ENCODE measurements at places on chromosomes 7 and 10.

GRCh38 chr7:152572101-152572500 lies 103.8 kb downstream of the XRCC2 start:
- H3K36me3 ChIP-seq: no peaks in the 10 kb centered on the region
- no peak overlapping the region for H3K27ac ChIP-seq
- H3K27me3 ChIP-seq: no peaks in the 10 kb centered on the region
- DNase-seq: no peak

DNA sequence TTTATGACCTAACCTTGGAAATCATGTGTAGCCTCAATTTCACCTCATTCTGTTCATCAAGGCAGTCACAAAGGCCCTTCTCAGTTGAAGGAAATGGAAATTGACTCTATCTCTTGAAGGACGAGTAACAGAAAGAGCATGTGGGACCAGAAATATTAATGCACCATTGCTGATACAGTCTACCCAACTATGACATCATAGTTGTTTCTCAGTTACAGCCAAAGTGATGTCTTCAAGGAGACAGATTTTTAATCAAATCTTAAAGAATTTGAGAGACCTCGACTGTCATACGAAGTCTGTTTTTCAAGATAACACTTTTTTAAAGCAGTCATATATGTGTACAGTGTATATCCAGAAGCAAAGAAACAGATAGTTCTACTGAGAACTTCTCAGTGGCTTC lies 335.7 kb upstream of the PHF14 start:
- H3K36me3 ChIP-seq: no peaks in the 10 kb centered on the region
- H3K27ac ChIP-seq: no peak overlapping the region
- H3K27me3 ChIP-seq: no peaks in the 10 kb centered on the region
- no peak overlapping the region for H3K4me3 ChIP-seq
- H3K4me1 ChIP-seq: no peaks in the 10 kb centered on the region
- no peak for DNase-seq

DNA sequence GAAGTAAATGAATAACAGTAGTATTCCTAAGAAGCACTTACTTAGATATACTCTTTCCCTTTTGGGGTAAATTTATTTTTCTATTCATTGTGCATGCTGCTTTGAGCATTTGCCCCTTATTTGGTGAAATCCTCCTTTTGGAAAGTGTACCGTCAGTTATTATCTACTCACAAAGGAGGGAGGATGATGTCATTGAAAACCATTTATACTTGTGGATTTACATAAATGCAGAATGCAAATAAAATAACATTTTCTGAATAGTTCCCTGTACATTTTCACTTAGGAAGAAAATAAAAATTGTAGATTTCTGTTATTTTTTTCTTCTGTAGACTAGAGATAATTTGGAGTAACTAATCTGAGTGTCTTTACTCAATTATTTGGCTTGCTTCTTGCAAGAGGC lies 29.5 kb upstream of the SEM1 start:
- H3K36me3 ChIP-seq: no peaks in the 10 kb centered on the region
- no peaks in the 10 kb centered on the region for H3K4me1 ChIP-seq
- peaks cover 2% of the 10 kb centered on the region for H3K27me3 ChIP-seq
- H3K27ac ChIP-seq: no peak overlapping the region
- no peak overlapping the region for H3K4me3 ChIP-seq
- DNase-seq: no peak

DNA sequence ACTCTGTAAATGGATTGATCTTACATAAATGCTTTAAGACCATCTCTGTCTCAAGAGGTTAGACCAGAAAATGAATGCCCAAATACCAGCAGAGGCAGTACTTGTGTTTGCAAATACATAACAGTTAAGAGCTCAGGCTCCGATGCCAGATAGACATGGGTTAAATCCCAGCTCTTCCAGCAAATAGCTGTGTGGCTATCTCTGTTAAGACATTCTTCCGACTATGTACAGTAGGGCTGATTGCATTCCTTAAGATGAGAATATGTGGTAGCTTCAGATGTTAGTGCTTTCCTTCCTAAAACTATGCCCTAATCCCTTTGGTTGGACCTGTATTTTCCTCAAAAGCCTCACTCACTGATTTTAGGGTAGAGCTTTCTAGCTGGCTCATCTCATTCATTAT lies 2.2 kb downstream of the IDE start:
- H3K27me3 ChIP-seq: no peaks in the 10 kb centered on the region
- no peaks in the 10 kb centered on the region for H3K36me3 ChIP-seq
- peaks cover 10% of the 10 kb centered on the region for H3K4me1 ChIP-seq

- peak; percentile 59 for DNase-seq
- H3K4me1 ChIP-seq: no peaks in the 10 kb centered on the region
- H3K27me3 ChIP-seq: no peaks in the 10 kb centered on the region
These were observed 11.6 kb downstream of the HBP1 start for GRCh38 chr7:107180378-107180777.

Measured in muscle of leg (tissue), 16 donors.